ENCODE measurements at places on chromosomes 11 and 22.
A peak's percentile ranks its signal among the peaks of the same experiment; 100 is the strongest.

GRCh38 chr11:11381471-11382105 lies 28.5 kb upstream of the CSNK2A3 start:
- DNase-seq = no peak

- no peak for DNase-seq
Observed at GRCh38 chr11:81010631-81011030, 1569.8 kb upstream of the TENM4 start.

GRCh38 chr11:112835591-112836255 lies 125.5 kb upstream of the NCAM1 start:
- no peak for DNase-seq

- no peak for DNase-seq
Observed at GRCh38 chr11:114166362-114166761, 106.9 kb downstream of the ZBTB16 start.

DNA sequence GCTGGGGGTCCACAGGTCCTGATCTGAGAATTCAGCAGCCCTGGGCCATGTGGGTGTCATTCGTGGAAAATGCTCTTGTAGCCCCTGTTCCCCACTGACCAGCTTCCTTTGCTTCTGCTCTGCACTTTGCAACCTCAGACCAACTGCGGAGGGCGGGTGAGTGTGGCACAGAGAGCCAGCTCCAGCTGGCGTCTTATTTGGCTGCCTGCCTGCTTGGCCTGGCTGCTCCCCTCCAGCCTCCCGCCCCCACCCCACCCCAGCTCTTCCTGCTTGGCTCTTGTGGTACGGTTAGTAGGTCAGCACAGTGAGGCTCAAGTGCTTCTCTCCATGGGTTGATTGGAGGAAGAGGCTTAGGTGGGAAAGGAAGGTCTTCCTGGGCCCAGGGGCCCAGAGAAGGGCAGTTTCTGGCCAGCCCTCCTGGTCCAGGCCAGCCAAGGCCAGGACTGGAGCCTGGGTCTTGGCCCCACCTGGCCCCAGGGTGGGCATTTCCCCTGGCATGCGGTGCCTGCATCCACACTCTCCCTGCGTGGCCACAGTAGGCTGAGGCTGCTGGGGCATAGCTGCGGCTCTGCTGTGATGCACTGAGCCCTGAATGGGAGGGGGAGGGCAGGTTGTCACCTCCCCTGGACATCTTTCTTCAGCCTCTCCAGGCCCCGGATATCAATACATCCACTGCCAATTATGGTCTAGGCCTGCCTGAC lies 26.5 kb downstream of the MYO7A start:
- no peak for DNase-seq

- no peak for DNase-seq
Observed at GRCh38 chr11:84243629-84244263, 957.6 kb upstream of the CCDC90B start.

GRCh38 chr11:125954945-125955640 lies 9.2 kb downstream of the VSIG10L2 start:
- no peak for DNase-seq

DNA sequence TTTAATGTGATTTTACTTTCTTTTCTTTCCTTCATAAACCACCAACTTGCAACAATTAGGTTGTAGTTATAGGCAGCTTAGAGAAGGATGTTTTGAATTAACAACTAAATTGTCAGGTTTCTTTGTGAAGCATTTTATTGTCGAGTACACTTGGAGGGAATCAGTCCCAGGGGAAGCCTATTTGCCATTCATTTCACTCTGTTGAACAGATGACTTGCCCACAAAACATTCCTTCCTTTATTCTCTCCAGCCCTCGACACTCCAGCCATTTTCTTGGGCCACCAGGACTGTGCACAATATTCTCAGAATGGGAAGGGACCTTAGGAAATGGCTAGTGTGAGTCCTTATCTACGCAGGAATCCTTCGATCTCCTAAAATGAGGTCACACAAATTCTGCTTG lies 620.6 kb downstream of the SOX6 start:
- DNase-seq = no peak

- DNase-seq = no peak
Observed at GRCh38 chr11:12840871-12841660, 166.8 kb downstream of the TEAD1 start.

- no peak for DNase-seq
Observed at GRCh38 chr11:116333001-116333535, 439.7 kb downstream of the BUD13 start.

DNA sequence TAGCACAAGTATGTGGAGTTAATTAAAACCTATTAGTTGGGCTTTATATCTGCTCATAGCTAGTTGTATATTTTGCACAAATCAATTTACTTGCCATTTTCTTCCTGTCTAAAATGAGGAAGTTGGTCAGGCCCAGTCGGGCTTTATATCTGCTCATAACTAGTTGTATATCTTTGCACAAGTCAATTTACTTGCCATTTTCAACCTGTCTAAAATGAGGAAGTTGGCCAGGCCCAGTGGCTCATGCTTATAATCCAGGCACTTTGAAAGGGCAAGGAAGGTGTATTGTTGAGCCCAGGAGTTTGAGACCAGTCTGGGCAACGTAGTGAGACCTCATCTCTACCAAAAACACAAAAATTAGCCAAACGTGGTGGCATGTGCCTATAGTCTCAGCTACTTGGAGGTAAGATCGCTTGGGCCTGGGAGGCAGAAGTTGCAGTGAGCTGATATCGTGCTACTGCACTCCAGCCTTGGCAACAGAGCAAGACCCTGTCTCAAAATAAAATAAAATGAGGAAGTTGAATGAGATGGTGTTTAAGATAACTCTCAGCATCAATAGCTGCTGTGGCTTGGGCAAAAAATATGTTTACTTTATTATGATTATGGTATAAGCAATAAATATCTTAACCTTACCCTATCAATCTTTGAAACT lies 1558.6 kb upstream of the RAG2 start:
- no peak for DNase-seq

DNA sequence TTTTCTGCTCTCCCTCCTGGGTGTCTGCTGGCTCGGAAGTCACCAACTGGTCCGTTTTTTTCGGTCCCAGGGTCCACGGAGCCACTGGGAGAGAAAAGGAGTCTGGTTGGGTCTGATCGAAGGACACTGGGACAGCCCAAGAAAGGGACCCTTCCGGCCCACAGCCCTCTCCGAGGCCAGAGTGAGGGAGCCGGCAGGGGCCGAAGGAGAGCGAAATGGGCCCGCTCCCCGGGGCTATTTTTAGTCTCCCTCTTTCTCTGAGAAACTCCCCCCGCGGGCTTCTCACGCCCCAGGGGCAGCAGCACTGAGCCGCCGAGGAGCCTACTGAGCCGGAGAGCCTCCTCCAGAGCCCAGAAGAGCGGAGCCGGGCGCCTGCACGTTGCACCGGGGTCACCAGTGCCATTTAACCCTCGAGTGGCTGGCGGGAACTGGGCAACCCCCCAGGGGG lies 1.9 kb downstream of the ESAM start:
- no peak for DNase-seq

DNA sequence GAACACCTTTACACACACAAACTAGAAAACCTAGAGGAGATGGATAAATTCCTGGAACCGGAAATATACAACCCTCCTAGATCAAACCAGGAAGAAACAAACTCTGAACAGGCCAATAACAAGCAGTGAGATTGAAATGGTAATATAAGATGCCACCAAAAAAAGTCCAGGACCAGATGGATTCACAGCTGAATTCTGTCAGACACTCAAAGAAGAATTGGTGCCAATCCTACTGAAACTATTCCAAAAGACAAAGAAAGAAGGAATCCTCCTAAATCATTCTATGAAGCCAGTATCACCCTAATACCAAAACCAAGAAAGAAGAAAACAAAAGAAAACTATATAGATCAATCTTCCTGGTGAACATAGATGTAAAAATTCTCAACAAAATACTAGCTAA lies 33.9 kb downstream of the PIWIL3 start:
- no peak for DNase-seq

- DNase-seq = no peak
Observed at GRCh38 chr11:12411806-12412727, 34.7 kb downstream of the PARVA start.

DNA sequence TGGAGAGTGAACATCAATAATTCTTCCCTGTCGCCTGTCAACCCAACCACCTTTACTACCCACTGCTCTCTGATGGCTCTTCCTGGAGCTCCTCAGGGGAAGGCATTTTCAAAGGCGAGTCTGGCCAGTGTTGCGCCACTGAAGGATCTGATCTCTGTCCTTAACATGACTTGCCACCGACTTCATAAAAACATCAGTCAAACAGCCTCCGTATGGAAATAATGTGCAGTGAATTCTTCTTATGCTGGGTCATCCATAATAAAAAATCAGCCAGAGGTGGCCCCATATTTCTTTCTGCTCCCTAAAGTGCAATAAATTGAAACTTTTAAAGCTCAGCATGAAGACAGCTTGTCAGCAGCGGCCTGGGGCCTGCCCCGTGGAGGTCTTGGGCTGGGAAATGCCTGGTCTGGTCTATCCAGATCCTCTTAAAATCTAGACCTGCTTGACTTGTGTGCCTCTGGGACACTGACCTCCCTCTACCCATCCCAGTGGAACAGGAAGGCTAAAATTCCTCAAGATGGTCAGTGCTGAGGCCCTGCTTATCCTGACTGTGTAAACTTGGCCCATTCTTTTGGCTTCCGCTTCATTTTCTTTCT lies 199.5 kb downstream of the MYO18B start:
- no peak for DNase-seq

GRCh38 chr11:65404210-65404609 lies 17.8 kb downstream of the FRMD8 start:
- no peak for DNase-seq

GRCh38 chr11:46666516-46666915 lies 33.9 kb downstream of the ARHGAP1 start:
- no peak for DNase-seq

DNA sequence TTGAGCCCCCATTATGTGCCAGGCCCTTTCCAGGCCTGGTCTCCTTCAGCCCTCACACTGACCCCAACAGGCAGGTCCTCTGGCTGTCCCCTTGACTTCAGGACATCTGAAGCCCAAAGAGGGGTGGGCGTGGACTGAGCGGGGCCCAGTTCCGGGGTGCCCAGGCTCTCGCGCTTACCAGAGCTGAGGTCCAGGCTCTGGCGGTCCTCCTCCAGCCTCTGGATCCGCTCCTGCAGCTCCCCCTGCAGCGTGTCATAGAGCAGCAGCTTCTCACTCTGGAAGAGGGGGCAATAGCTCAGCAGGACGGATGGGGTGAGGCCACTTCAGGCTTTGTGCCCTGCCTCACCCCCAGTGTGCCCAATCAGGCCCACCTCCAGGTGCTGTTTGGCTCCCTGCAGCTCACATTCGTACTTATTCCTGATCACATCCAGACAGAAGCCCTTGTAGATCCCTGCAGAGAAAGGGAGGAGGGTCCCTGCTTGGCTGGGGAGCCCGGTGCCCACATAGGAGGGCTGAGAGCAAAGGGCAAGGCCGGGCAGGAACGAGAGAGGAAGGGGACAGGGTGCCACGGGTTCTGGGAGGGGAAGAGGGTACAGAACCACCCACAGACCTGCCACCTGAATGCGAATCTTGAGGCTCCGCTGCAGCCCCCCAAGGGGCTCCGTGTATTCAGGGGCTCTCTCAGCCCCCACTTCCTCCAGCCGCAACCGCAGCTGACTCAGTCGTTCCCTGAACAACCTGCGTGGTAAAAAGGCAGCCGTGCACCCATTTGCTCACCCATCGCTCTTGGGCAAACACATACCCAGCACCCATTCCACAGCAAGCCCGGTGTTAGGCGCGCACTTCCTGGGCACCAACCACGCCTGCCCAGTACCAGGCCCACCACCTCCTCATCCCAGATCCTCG lies 4.1 kb downstream of the BRMS1 start:
- DNase-seq = no peak

GRCh38 chr11:102360681-102361080 lies 13.7 kb downstream of the BIRC2 start:
- no peak for DNase-seq

DNA sequence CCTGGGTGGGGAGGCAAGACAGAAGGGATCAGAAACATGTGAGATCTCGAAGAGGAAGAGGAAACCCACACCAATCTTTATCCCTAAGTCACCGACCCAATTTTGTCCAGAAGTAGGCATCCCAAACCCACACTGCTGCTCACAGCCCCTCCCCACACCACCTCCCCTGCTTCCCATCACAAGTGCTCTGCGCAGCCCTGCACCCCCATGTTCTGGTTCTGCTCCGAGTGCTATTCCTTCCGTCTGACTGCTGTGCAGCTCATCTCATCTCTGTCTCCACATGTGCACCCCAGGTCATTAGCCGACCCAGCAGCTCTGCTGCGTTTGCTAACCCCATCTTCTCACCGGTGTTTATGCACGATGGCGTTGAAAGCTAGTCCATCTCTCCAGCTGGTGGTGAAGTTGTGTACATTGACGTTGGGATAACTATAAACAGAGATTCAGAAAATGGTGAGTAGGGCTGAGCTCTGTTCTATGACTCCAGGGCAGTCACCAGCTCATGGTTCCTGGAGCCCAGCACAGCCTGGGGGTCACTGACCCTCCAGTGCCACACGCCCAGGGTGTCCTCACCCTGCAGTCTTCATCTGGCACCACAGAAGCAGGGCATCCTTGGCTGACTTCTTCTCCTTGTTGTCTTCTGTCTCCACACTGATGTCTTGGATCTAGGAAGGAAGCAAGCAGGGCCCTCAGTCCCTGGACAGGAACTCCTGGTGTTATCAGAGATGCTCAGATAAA lies 15.1 kb downstream of the SPTBN2 start:
- DNase-seq = no peak

DNA sequence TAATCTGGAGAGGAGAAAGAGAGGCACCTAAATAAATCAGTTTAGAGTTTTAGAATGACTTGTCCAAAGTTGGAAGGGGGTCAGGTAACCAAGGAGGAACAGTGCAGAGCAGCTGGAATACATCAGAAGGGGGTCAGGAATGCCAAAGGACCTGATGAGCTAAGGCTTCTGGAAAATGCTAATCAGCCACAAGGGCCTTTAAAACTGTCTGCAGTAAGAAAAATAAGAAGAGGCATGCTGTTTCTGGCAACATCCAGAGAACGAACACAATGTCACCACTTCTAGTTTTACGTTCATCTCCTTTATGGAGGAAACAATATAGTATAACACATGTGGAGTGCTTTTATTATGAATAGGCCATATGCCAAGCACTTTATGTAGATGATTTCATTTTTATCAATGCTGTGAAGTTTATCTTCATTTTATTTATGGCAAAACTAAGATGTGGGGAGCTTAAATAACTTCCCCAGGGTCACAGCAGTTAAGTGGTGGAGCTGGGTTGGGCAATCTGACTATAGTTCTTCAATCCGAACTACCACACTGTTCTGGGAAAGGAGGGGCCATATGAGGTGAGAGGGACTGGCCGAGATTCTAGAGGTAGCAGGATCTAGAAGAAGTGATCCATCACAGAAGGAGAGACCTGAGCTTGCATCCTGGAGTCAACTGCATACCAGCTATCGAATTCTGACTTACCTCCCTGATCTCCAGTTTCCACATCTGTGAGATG lies 22.6 kb downstream of the ACO2 start:
- DNase-seq = no peak

GRCh38 chr11:102306048-102306597 lies 11.2 kb upstream of the BIRC3 start:
- DNase-seq = no peak

DNA sequence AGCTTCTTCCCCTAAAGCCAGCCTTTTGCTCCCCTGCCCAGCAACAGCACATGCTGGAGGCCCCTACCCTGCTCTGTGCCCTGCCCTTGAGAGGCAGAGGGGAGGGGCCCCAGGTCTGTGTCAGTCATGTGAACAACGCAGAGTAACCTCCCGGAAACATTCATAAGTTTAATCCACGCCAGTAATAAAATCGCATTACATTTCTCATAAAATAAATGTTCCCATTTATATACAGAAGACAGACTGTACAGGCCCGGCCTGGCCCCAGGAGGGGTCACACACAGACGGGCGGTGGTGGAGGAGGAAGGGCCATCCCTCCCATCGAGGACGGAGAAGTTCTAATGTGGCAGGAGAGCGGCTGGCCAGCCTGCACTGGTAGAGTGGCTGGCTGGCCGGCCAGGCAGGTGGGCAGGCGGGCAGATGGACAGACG lies 39.5 kb downstream of the LMO1 start:
- no peak for DNase-seq

- DNase-seq = peak; percentile 61
Observed at GRCh38 chr22:45284705-45285262, at the start of gene UPK3A. Gene UPK3A, plus strand, starts transcription at chr22:45284949. Its CDS starts 65 bp downstream, at chr22:45285014.
